ENCODE measurements at places on chromosomes 2 and 18. TPM values are rescaled to one million over a fixed set of nuclear protein-coding genes. Genes with fewer than 3 reads are reported as not detected.

GRCh38 chr2:119231975-119232665, 8.5 kb downstream of the STEAP3 start:
- no peaks in the 10 kb centered on the region for H3K27me3 ChIP-seq
- H3K36me3 ChIP-seq = no peaks in the 10 kb centered on the region
- no peak for DNase-seq
- H3K27ac ChIP-seq = no peak overlapping the region
- H3K4me1 ChIP-seq = peaks cover 19% of the 10 kb centered on the region

DNA sequence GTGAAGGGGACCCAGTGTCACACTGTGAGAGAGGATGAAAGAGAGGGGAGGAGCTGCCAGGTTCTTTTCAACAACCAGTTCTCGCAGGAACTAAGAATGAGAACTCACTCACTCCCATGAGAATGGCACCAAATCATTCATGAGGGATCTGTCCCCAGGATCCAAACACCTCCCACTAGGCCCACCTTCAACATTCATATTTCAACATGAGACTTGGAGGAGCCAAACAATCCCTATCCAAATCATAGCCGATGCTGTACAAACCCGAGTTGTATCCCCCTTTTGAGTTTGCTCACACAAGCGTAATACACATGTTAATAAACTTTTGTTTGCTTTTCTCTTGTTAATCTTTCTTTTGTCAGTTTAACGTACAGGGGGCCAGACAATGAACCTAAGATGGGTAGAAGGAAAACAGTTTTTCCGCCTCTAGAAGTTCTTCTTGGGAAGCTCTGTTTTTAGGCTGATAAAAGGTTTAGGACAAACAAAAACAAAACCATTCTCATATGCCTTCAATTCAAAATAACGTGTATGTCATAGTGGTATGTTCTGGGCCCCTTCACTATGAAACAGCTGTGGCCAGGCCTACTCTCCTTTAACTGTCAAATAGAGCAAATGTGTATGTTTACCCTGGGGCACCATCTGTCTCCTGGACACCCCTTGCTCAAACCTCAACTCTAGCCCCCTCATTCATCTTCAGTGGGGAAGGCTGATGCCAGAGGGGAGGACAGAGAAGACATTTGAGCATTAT, 9.1 kb upstream of the TMEM37 start:
- H3K4me1 ChIP-seq = peaks cover 37% of the 10 kb centered on the region
- DNase-seq = no peak
- peaks cover 6% of the 10 kb centered on the region for H3K36me3 ChIP-seq
- no peak overlapping the region for H3K4me3 ChIP-seq
- peak overlapping the region; percentile 40 for H3K27ac ChIP-seq

- DNase-seq = no peak
- no peaks in the 10 kb centered on the region for H3K36me3 ChIP-seq
- no peaks in the 10 kb centered on the region for H3K4me1 ChIP-seq
- H3K27me3 ChIP-seq = peaks cover 4% of the 10 kb centered on the region
- no peak overlapping the region for H3K27ac ChIP-seq
Measured at GRCh38 chr2:23375448-23375847, 9.5 kb upstream of the KLHL29 start.

DNA sequence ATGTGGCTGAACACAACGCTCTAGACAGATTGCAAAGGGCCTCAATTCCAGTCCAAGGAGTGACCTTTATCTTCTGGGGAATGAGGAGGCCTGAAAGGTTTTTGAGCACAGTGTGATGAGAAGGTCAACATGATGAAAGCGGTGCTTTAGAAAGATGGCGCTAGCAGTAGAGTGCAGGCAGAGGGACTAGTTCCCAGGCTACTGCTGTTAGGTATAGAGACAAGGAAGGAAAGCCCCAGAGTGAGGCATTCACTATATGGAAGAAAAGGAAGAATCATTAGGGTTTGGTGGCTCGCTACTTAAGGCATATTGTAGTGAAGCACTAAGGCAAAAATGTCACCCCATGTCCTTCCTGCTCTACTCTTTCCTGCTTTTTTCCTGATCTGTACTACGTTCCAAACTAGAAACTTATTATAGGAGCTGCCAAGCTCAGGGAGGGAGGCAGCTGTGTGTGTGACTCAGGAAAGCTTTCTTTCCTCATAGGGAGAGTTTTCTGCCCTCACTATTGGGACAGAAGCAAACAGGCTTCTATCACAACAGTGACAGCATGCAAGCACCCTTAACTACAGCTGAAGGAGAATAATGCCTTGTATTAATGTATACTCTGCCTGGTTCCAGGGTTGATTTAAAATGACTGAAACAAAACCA, 160.8 kb upstream of the CAVIN2 start:
- H3K4me1 ChIP-seq = peaks cover 22% of the 10 kb centered on the region
- no peak for DNase-seq
- H3K27me3 ChIP-seq = no peaks in the 10 kb centered on the region
- H3K4me3 ChIP-seq = no peak overlapping the region
- H3K36me3 ChIP-seq = peaks cover 5% of the 10 kb centered on the region
- H3K27ac ChIP-seq = no peak overlapping the region

The DNAJC10 gene
- total RNA-seq = 110 TPM

The SCN2A gene
- 0.92 TPM for total RNA-seq
